Chondrocyte (in vitro differentiated cells): ENCODE measurements at places on chromosomes 12 and 14. TPM values are rescaled to one million over a fixed set of nuclear protein-coding genes. Genes with fewer than 3 reads are reported as not detected.

- DNase-seq: no peak
Measured at GRCh38 chr12:15074351-15074750, 101.5 kb downstream of the PDE6H start.

The CLEC12A gene
- not detected in 3 replicates for total RNA-seq

GRCh38 chr14:44297437-44297836, 209.6 kb downstream of the FSCB start:
- DNase-seq: no peak

The COA8 gene
- 39.1 to 51.9 TPM (median 50.7 TPM) in 3 replicates for total RNA-seq
